Psoas muscle (tissue), 8 donors: ENCODE measurements at places on chromosomes 1 and 21.

DNA sequence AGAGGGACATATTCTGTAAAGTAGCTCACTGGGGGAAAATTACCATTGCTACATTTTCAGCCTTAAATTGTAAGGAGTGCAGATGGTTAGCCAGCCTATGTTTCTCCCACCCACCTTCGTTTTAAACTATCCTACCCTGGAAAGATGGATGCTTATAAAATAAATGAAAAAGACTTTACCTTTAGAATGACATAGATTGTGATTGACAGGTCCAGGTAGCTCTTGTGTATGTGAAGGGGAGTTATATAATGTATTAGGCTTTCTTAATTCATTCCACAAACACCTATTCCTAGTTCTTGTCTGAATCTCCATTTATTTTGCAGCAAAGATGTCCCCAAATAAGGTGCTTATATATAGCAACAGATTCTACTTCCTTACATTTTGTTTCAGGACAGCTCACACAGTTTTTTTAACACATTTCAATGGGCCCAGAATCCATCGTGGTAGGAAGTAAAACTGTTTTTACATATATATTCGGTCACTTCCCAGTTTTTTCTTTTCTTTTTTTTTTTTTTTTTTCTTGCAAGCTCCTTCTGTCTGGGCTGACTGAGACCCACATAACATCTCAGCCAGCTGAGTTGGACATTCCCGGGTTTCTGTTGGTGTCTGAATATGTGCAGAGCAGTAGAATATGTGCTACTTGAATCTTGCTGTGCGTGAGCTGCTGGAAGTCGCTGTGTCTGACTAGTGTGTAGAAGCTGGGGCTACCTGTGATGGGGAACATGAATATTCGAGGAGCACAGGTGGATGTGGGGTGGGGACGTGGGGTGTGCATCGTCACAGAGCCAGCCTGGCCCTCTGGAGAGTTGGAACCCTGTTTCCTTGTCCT lies 27.8 kb downstream of the UCK2 start:
- no peak for DNase-seq

DNA sequence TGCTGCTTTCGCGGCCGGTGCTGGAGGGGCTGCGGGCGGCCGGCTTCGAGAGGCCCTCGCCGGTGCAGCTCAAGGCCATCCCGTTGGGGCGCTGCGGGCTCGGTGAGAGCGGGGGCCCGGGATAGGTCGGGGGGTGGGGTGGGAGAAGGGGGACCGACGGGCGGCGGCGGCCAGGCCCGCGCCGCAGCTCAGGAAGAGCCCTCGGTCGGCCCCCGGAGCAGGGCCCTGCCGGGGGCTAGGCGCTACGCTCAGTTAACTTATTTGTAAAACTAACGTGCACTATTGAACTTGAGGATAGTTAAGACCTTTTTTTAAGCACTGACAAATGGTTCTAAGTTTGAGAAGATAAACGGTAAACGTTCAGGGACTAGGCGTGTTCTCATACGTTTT lies 418 bp downstream of the DDX20 start:
- no peak for DNase-seq

DNA sequence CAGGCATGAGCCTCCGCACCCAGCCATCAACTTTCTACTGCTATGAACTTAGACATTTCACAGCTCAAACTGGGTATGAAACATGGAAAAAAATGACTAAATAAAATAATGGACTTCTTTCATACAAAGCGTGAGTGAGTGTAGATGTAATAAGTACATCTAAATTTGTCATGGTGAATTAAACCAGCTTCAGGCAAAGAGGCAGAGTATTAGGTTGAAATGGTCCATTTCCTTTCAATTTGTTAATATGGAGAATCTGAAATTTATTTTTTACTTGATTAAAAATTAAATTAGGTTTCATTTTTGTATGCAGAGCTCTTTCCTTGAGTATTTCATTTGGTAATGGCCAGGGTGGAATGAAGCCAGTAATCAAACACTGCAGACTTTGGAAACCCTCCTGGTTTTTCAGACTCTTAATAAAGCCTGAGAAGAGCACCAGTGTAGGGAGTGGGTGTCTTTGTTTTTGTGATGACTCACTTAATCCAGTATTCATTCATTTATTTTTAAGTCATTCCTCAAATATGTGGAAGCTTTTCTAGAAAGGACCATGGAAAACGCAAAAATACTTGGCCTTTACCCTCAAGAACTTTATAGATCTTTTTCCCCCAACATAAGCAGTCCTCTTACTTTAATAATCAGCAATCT lies 49.2 kb downstream of the ALG14 start:
- no peak for DNase-seq

- DNase-seq = no peak
Measured at GRCh38 chr21:43757601-43758000, 18.5 kb downstream of the CSTB start.

DNA sequence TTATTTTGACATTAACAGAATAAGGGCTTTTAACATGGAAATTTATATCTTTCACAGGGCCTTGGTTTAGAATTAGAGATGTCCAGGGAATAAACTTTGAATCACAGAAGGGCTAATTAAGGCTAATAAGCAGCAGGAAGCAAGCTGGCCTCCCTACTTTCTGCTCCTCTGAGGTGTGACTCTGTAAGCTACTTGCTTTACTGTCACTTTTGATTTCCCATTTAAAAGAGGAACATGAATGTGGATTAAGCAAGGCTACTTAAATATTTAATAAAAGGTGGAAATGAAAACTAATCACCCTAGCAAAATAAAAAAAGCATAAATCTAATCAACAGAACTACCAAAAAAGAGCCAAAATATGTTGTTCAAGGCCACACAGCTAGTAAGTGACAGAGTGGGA lies 28.9 kb upstream of the CD5L start:
- no peak for DNase-seq

- DNase-seq = no peak
Measured at GRCh38 chr1:78884685-78885452, 121.7 kb downstream of the ADGRL4 start.

DNA sequence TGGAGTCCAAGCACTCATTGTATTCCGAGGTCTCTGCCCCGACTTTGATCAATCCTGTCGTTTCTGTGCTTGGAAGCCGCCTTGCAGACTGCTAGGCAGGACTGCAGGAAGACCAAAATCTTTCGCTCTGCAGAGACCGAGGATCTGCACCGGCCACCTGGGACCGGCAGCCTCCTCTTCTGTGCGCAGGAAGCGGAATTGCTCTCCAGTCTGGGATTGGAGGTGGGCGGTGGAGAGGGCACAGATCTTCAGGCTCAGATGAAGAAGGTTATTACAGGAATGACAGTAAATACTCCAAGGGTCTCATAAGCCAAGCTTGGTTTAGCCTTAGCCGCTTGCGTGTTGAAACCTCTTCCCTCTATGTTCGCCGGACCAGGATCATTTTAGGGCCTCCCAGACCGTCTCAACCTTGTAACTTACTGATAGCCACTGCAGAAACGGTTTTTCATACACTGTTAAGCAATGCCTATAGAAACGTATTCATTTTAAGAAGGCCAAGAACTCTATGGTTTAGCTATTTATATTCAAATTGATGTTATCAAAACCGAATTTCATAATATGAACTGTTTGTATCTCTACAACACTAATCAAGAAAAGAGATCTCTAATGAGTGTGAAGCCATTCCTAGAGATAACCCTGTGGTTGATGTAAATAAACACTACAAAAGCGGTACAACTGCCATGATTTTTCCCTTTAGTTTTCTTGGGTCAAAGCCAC lies 1.1 kb downstream of the MIA3 start:
- DNase-seq = no peak

GRCh38 chr1:221998186-221998612 lies 256.3 kb upstream of the DUSP10 start:
- no peak for DNase-seq

DNA sequence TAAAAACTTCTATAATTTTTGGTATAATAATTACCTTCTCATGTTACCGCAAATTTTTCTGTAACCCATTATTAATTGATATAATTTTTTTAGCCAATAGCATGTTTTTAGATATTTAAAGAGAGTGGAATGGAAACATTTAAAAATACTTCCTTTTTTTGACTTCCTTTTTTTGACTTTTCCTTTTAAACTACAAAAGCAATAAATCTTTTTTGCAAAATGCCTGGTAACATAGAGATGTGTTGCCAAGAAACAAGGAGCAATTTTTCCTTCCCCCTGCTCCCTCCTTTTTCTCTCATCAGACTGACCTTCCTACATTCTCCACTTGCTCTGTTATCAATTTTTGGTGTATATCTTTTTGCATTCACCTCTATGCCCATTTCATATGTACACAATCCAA lies 666.2 kb downstream of the ADGRL2 start:
- DNase-seq = no peak

DNA sequence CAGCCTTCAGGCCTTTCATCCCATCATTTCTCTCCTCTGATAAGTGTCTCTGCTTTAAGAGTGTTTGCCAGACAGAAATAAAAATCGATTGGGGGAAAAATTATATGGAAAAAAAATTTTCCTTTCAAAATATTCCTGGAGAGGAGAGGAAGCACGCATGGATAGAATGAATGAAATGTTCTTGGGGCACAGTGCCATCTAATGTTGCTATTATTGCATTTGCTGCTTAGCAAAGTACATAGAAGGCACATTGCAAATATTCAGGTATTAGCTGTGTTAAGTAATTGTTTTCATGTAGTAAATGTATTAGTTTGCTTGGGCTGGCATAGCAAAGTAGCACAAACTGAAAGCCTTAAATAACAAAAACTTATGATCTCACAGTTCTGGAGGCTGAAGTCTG lies 18.1 kb downstream of the B3GALT5 start:
- DNase-seq = no peak

DNA sequence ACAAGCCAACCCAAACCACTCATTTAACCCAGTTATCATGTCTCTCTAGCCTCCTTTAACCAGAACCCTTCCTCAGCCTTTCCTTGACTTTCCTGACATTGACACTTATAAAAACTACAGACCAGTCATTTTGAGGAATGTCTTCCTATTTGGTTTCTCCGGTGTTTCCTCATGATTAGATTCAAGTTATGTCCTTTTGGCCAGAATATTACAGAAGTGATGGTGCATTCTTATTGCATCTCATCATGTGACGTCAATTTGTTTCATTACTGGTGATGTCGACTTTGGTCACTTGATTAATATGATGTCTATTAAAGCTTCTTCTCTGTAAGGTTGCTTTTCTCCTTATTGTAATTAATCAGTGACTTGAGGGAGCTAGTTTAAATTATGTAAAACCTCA lies 6.1 kb upstream of the RCSD1 start:
- no peak for DNase-seq

- no peak for DNase-seq
Measured at GRCh38 chr1:208445758-208446203, 201.6 kb upstream of the PLXNA2 start.
